Stimulated activated CD8-positive, alpha-beta memory T cell treated with anti-CD3 and anti-CD28 coated beads, Interleukin-2, amount 100 ng/mL, for 1 hour (primary cell): ENCODE measurements at places on chromosomes 16 and 17.

GRCh38 chr17:45149669-45150664 lies 1.7 kb downstream of the HEXIM1 start:
- DNase-seq = no peak

DNA sequence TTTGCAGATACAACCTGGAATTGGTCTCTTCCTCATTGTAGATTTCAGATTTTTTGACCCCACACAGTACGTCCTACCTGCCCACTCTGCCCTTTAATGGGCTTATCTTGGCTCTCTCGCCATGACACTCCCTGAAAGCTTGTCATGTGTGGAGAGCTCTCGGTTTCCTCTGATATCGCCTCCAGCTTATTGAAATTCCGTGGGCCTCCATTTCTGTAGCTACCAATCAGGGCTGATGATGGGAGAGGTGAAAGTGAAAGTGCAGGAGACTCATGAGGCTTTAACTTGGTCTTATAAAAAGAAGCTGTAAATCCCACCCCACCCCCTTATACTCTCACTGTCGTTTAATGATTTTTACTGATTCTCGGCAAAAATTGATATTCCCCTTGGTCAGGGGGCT lies 17.7 kb downstream of the HOXB1 start:
- DNase-seq = no peak

DNA sequence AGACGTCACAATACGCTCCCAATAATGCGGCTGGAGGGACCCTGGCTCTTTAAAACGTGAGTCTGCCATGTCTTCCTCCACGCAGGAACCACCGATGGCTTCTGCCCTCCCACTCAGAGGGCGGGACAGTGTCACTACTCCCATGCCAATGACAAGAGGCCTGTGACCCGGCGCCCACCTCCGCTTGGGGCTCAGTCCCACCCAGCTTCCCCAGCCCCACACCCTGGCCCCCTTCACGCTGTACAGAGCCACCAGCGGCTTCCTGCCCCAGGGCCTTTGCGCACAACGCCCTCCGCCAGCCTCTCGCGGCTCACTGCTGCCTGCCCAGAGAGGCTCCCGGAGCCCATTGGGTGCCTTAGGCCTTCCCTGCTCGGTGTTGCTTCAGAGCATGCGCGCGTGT lies 29.5 kb upstream of the ZNF469 start:
- DNase-seq = no peak

DNA sequence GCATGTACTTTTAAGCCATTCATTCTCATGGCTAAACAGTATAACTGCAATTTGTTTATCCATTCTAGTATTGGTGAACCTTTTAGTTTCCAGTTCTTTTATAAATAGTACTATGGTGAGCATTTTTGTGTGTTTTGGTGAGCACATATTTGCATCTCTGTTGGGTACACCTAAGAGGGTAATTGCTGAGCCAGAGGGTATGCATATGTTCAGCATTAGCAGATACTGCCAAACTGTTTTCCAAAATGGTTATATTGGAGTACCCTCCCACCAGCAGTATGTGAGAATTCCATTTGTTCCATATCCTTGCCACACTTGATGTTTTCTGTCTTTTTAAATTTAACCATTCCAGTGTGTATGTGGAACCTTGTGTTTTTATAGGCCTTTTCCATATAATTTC lies 54.1 kb upstream of the SLC12A3 start:
- no peak for DNase-seq

DNA sequence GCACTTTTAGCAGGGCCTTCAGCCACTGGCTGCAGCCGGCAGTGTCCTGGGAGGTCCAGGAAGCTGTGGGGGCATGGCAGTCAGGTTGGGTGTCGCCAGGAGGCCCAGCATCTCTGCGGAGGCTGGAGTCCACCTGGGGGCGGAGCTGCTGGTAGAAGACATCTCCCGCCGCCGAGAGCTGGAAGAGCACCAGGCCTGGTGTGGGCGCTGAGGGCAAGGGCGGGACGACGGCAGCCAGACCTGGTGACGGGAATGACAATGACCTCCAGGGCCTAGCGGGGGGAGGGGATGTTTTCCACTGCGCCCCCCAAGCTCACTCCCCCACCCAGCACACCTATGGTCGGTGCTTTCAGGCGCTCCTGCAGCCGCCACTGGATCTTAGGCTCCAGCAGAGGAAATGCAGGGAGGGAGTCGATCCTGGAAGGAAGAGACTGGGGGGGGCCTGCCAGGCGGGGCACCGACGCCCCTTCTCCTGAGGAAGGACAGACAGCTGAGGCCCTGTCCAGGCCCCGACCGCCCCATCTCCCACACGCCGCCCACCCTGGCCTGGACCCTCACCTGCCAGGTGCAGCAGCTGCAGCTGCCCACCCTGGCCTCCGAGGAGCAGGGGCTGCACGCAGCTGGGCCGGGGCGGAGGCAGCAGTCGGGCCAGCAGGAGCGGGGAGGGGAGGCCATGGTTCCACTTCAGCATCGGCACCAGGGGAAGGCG lies 7.1 kb downstream of the TAF1C start:
- DNase-seq = no peak

DNA sequence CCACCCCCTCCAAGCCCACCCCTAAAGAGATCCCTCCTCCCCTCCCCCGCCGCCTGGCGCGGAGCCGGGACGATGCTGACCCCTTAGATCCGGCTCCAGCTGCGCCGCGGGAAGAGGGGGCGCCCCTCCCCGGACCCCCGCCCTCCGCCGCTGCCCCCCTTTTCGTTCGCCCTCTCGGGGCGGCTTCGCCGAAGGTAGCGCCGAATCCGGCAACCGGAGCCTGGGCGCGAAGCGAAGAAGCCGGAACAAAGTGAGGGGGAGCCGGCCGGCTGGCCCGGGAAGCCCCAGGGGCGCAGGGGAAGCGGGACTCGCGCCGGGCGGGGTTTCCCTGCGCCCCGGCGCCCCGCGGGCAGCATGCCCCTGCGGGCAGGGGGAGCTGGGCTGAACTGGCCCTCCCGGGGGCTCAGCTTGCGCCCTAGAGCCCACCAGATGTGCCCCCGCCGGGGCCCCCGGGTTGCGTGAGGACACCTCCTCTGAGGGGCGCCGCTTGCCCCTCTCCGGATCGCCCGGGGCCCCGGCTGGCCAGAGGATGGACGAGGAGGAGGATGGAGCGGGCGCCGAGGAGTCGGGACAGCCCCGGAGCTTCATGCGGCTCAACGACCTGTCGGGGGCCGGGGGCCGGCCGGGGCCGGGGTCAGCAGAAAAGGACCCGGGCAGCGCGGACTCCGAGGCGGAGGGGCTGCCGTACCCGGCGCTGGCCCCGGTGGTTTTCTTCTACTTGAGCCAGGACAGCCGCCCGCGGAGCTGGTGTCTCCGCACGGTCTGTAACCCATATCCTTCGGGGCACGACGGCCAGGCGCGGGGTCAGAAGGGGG lies 623 bp downstream of the CACNA1G start:
- no peak for DNase-seq

DNA sequence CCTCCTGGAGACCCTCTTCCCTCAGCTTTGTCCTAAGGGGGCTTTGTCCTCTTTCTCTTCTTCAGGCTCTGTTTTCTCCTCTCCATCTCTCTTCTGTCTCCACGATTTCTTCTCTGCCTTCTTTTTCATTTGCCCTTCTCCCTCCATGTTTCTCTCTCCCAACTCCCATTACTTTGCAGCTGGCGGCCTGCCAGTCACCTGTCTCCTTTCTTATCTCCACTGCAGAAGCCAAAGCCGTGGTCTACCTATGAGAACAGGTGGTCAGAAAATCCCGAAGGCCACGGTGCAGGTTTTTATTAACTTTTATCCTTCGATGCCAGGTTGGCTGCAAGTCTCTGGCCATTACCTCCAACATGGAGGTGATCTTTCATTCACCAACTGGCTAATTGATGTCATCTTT lies 45.1 kb downstream of the FZD2 start:
- DNase-seq = no peak

GRCh38 chr17:77579131-77579530 lies 379.4 kb upstream of the TNRC6C start:
- DNase-seq = no peak

DNA sequence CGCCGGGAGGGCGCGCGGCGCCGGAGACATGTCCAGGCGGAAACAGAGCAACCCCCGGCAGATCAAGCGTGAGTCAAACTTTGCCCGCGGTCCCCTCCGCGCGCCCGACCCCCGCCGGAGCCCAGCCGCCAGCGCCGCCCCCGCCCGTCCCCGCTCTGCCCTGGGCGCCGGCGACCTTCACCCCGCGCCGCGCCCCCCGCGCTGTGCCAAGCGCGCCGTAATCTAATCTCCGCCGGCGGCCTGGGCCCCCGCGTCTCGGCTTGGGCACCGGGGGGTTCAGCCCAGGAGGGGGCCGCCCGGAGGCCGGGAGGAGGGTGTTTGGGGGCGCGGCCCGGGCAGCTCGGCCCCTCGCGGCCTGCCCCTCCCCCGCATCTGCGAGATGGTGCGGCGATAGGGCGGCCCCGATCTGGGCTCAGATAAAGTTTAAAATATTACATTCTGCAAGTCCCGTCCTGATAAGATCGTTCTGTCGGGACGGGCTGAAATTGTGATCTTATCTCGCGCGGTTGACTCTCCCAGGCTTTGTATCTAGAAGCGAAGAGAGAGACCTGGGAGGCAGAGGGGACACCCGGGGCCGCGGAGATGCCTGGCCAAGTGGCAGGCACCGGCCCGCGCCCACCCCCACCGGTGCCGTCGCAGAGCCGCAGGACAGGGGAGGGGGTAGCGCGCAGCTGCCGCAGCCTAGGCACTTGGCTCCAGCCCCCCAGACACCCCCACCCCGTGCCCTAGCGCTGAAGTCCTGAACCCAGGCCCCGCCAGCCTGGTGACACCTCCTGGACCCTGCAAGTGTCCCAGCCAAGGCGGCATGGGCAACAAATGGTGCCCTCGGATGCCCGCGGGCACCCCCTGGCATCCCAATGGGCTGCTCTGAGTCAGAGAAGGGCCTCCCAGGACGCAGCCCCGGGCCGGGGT lies 787 bp downstream of the ZFPM1 start:
- no peak for DNase-seq

DNA sequence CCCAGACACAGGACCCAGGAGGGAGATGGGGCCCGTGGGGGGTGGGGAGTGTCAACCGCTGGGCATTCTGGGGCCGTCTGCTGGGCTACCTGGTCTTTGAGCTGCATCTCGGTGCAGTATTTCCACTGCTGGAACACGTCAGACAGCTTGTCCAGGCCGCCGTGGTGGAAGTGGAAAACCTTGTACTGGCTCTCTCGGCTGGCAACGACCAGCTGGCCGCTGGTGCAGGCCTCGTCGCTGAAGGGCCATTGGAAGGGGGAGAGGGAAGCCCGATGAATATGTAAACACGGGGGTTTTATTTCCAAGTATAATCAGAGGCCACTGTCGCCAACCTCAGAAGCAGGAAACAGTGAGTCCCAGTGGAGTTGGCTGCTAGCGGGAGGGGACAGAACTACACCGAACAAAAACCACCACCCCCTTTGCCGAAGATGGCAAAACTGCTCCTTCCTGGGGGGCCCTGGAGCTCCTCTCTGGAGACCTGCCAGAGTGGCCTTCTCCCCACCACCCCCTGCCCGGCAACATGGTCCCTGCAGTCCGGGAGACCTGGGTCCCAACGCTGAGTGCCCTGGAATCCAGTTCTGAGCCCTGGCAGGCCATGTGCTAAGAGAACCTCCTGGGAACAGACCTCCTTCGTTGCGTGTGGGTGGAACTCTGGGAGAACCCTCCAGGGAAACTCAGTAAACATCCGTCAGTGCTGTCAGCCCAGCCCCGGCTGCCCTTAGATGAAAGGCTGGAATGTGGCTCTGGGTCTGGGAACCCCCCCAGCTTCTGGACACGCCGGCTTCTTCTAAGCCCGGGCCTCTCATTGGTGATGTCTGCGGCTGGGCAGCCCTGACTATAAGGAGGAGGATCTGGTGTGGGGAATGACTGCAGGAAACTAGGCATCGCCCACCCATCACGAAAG lies 84.1 kb downstream of the TBC1D16 start:
- DNase-seq = no peak

- DNase-seq = peak; percentile 45
Measured at GRCh38 chr16:67236563-67237395, 9.8 kb downstream of the TMEM208 start.

GRCh38 chr16:12920739-12921138 lies 19.3 kb downstream of the SHISA9 start:
- no peak for DNase-seq

GRCh38 chr17:59165933-59166342 lies 10.4 kb downstream of the PRR11 start:
- DNase-seq = no peak

GRCh38 chr16:80723091-80723490 lies 81.3 kb downstream of the CDYL2 start:
- DNase-seq = no peak
